ENCODE measurements at places on chromosomes 4 and X. TPM values are rescaled to one million over a fixed set of nuclear protein-coding genes. Genes with fewer than 3 reads are reported as not detected.

The CITED1 gene
- total RNA-seq, result not detected

The GASK1B gene
- 1.00 TPM for total RNA-seq

The MAOA gene
- 0.15 TPM for total RNA-seq

The SMARCA5 gene
- 54.4 TPM for total RNA-seq

The SFRP2 gene
- not detected for total RNA-seq

The SPP1 gene
- total RNA-seq, result 2.3 TPM

The TEX13D gene
- not detected for total RNA-seq

The AFM gene
- not detected for total RNA-seq

The KLF8 gene
- 6.3 TPM for total RNA-seq

The SLC49A3 gene
- 0.84 TPM for total RNA-seq

The TMEM150C gene
- total RNA-seq, result not detected

The SMARCA1 gene
- 0.72 TPM for total RNA-seq

The P2RY10 gene
- 86.3 TPM for total RNA-seq

The NAP1L3 gene
- 0.23 TPM for total RNA-seq

The APOOL gene
- total RNA-seq, result 7.5 TPM

The SYNPO2 gene
- total RNA-seq, result 0.92 TPM

The UGT2B10 gene
- not detected for total RNA-seq

The HDX gene
- 2.1 TPM for total RNA-seq

The TCEAL3 gene
- 4.1 TPM for total RNA-seq
